ENCODE measurements at places on chromosomes 4 and X. TPM values are rescaled to one million over a fixed set of nuclear protein-coding genes. Genes with fewer than 3 reads are reported as not detected.

GRCh38 chr4:39657465-39657864 is 18.8 kb upstream of the SMIM14 start:
- H3K27ac ChIP-seq, result no peak overlapping the region
- no peak for DNase-seq
- no peaks in the 10 kb centered on the region for H3K4me1 ChIP-seq
- no peaks in the 10 kb centered on the region for H3K27me3 ChIP-seq
- no peak overlapping the region for H3K4me3 ChIP-seq
- peaks cover 3% of the 10 kb centered on the region for H3K36me3 ChIP-seq

SMPX gene
- not detected for total RNA-seq

GNPDA2 gene
- 10.2 TPM for total RNA-seq

- H3K27me3 ChIP-seq, result no peaks in the 10 kb centered on the region
- no peak overlapping the region for H3K4me3 ChIP-seq
- H3K27ac ChIP-seq, result no peak overlapping the region
- peaks cover 20% of the 10 kb centered on the region for H3K36me3 ChIP-seq
Observed at GRCh38 chr4:185502386-185502785, 30.9 kb upstream of the CCDC110 start.

DNA sequence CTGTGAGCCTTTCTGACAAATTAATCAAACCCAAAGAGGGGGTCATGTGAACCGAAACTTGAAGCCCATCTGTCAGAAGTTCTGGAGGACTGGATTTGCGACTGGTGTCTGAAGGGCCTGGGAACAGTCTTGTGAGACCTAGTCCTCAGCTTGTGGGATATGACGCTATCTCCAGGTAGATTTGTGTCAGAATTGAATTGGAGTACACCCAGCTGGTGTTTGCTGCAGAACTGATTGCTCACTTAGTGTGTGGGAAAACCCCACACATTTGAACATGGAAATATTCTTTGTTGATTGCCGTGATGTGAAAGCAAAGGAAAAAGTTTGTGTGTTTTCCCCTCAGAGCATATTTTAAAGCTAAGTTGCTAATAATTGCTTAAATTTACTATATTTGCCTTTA is 30.3 kb upstream of the TMSB15B start:
- H3K36me3 ChIP-seq, result no peaks in the 10 kb centered on the region
- no peak overlapping the region for H3K27ac ChIP-seq
- no peak for DNase-seq
- no peaks in the 10 kb centered on the region for H3K4me1 ChIP-seq
- no peak overlapping the region for H3K4me3 ChIP-seq

Measured in endodermal cell (in vitro differentiated cells).